Epithelial cell of esophagus (primary cell): ENCODE measurements at places on chromosomes 1 and 21.

DNA sequence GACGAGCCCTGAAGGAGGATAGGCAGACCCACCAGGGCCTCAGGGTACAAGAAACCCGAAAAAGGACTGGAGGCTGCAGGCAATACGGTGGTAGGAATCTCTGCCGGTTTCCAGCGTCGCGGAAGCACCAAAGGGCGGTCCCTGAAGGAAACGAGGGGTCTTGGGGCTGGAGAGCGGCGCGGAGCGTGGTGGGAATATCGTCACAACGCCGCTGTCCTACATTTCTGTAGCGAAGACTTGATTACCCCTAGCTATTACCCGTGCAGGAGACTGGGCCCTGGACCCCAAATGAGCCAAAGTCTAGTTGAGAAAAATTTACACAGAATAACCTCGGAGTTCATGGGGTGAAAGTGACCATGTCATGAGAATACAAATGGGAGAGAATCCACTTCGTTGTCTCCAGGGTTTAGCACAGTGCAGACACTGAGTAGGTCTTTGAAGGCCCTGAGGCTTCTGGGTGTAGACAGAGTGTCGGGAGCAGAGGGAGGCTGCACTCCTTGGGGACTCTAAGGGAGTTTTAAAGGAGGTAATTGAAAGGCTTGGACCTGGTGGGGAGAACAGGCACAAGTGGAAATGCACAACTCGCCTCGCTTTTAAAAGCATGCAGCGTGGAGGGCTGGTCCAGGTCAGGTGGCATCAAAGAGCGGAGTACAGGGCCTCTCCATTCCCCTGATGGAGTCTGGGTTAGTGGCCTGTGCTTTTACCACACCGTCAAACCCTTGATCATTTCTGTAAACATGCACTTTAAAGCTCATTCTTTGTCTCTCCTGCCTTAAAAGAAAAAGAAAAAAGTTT, 1.5 kb downstream of the ATP1A1 start:
- DNase-seq = peak; percentile 30

DNA sequence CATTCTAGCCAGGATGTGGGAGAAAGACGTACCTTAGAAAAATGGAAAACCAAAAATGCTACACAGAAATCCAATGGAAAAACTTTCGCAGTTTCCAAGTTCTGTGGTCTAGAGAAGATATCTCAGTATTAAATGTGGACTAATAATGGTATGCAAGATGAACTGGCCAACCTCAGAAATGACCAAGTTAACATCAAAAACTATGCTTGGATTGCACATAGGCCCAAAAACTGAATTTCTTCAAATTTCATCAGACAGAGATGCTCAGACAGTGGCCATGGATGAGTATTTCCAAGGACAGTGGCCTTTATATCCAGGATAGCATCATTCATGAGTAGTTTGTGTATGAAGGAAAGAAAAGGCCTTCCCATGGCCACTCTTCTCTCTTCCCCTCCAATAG, 132.2 kb downstream of the TIAM1 start:
- DNase-seq = no peak

- DNase-seq = peak; percentile 65
Measured at GRCh38 chr1:202210385-202210784, 16.8 kb downstream of the LGR6 start.

DNA sequence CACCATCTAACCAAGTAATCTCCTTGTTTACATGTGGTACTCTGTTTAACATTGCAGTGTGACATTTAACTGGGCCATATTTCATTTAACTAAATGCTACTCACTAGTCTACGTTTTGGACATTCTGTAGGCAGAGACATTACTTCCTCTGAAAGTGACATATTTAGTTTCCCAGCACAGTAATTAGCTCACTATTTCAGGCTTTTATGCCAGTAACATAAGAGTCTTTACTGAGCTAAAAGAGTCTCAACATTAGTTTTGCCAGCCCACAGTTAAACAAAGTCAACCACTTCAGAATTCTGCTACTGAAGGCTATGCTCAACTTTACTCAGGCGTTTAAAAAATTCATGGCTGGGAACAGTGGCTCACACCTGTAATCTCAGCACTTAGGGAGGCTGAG, 2.6 kb upstream of the TNFRSF9 start:
- no peak for DNase-seq

DNA sequence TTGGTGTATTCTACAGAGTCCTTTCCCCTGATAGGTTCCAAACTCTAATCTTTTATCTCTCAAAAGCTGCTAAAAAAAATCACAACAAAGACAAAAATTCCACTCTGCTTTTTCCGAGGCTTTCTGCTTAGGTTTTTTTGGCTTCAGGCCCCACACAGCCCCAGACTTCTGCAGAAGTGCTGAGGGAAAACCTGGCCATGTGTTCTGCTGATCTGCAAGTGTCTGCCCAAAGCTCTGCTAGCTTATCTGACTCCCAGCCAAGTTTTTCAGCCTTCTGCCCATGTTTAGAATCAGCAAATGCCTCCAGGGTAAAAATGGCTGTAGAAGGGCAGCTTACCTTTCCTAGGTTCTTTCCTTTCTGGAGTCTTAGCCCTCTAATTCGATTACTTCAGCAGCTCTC, 28.4 kb downstream of the DISP3 start:
- no peak for DNase-seq

DNA sequence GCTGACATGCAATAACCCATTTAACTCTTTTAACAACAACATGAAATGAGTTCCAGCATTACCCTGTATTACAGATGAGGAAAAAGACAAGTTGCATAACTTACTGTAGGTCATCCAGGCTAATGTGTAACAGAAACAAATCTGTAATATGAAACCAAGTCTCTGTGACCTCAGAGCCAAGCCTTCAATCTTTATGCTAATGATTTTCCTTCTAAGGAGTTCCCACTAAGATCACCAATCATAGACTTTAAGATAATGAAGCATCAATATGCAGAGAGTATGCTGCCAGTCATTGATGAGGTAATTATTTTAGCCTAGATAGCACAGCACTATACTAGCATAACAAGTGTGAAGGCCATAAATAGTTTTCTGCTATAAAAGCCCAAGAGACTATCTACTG, 35.6 kb upstream of the RNPC3 start:
- peak; percentile 68 for DNase-seq

DNA sequence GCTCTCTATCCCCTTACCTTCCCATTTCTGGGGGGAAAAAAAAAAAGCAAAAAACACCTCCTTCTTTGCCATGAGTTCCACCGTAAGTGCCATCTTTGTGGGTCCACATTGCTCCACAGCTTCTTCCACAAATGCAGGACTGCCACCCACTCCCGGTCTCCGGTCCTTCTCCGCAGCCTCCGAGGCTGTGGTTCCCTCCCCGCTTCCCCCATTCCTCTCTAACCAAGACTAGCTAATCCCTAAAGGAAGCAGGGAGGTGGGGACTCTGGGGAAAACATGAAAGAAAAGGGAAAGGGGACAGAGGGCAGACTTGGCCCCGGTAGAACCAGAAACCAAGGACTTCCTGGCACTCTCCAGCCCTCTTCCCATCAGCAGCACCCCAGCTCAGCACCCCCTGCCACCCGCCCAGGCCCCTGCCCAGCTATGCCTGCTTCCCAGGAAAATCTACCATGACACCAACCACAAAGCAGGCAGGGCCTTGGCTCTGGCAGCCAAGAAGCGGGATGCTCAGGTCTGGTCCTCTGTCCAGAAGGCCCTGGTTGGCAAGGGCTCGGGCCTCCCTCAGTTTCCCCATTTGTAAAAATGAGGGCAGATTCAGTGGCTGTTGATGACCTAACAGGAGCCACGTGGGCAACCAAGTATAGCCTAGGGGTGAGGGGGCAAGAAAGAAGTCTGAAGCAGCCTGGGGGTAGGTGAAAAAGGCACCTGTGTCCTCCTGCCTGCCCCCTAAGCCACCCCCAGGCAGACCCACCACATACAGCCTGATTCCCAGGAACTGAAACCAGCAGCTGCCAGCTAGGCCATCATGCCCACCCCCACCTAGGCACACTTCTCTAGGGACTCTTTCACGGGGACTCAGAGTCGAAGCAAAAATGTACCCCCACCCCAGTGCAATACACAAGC, 2.5 kb downstream of the EPHA2 start:
- DNase-seq = no peak

DNA sequence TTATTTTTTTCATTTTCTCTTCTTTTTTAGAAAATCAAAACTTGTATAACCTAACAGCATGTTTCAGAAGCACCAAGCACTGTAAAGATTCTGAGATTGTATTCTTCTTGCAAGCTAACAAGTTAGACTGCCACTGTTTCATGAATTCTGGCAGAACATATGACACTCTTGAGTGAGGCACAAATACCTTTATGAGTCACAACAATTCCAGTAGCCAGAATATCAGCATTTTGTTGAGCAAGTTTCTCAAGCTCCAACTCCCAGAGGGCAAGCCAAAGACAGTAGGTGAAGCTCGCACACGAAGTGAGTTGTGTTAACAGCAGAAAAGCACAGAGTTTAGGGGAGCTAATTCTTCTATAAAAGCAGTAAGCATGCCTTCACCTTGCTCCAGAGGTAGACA, 268.8 kb upstream of the NCAM2 start:
- peak; percentile 24 for DNase-seq

DNA sequence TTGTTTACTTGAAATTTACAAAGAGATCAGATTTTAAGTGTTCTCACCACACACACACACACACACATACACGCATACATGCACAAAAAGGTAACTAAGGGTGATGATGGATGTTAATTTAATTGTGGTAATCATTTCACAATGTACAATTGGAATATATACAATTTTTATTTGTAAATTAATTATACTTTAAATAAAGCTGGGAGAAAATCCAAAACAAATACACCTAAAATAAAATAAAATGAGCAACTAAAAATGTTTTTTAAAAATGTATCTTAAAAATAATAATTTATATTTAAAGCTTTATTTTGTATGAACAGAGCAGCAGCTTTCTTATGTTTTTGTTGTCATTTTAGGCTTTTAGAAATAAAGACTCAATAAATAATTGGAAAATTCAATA, 8.2 kb upstream of the INSL5 start:
- no peak for DNase-seq

DNA sequence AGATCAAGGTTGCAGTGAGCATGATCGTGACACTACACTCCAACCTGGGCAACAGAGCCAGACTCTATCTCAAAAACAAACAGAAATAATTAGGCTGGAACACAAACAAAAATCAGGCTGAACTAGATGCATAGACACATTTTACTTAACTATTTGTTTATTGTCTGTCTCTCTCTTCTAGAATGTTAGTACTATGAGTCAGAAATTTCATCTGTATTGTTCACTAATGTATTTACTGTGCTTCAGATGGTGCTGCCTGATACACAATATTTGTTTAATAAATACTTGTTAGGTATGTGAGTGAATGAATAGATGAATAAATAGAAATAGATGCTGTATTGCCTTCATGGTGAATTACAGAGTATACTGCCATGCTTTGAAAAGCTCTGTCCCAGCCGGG, 6.0 kb upstream of the LIN28A start:
- DNase-seq = peak; percentile 50

GRCh38 chr1:109668123-109668775, 392 bp downstream of the GSTM2 start:
- no peak for DNase-seq

GRCh38 chr1:208179961-208180409, 64.2 kb downstream of the PLXNA2 start:
- DNase-seq = no peak

DNA sequence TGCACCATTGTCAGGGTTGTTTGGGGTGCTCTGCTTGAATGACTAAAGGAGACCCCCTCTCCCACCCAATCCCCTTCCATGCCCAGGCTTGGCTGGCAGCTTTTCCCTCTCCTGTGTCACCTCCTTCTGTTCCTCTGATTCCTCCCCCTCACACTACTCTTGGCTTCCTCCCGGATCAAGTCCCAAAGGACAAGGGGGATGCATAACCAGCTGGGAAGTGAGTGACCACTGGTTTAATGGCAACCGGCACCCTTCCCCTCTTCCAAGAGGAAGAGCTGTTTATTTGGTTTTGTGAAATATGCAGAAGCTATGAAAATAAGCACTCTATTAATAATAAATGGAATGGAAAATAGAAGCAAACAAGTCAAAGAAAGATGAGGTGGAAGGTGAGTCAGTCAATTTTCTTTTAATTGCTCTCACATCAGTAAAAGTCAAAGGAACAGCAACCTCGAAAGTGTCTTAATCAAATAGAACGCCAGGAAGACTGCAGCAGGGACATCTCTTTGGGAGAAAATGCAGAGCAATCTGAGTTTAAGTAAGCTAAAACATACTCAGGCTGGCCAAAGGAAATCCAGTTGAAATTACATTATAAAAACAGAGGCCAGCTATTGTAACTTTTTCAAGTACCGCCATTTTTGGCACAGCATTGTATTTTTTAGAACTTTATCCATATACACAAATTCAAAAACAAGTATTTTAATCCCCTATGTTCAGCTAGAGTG, 322.5 kb downstream of the SIPA1L2 start:
- DNase-seq = no peak

DNA sequence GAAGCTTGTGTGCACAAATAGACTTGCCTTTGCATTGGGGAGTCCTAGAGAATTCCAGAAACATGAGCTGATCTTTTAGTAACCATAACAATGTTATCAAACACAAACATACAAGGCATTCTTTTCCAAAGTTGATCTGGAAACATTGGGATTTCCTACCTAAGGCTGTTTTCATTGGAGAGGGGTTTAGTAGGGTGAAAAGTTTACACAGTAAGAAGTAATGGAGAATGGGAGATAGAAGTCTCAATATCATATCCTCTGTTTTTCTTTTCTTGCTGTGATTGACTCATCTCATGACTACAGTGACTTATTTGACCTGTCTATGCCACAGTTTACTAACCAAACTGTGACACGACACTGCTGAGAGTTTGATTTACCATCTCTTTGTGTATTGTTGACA, 65.6 kb upstream of the PLA2G4A start:
- DNase-seq = peak; percentile 54

- no peak for DNase-seq
Measured at GRCh38 chr1:83067954-83068353, 931.0 kb downstream of the TTLL7 start.

- DNase-seq = peak; percentile 38
Measured at GRCh38 chr1:209527372-209527771, 56.1 kb upstream of the CAMK1G start.

DNA sequence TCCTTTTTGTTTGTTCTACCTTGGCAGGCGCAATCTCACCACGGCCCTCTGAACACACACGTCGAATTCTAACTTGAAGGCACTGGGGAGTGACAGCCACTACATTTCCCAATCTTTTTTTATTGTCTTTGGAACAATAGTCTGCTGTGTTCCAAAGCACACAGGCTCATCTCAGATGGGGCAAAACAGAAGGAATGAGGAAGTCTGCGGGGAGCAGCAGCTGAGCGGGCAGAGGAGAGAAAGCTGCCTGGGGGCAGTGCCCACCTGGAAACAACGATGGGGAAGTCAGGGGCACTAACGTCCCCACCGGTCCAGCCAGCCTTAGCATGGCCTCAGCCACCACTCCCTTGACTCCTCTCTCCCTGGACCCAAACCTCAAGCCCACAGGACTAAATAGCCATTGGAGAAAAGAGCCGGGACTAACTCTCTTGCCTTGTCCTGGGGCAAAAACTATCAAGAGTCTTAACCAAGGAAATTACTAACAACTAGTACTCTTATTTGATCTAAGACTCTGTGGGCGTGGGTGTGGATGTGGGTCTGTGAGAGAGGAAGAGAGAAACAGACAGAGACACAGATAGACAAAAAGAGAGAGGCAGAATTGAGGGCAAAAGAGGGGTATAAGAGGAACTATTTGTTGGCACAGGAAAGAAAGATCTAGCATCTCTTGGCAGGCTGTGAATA, 34.2 kb downstream of the SYF2 start:
- DNase-seq = peak; percentile 41
